ENCODE measurements at places on chromosomes 7 and 10.

GRCh38 chr10:93190372-93190771 lies 116.7 kb downstream of the CYP26A1 start:
- DNase-seq: no peak

- DNase-seq: no peak
Measured at GRCh38 chr10:18158773-18159265, 18.6 kb downstream of the CACNB2 start.

DNA sequence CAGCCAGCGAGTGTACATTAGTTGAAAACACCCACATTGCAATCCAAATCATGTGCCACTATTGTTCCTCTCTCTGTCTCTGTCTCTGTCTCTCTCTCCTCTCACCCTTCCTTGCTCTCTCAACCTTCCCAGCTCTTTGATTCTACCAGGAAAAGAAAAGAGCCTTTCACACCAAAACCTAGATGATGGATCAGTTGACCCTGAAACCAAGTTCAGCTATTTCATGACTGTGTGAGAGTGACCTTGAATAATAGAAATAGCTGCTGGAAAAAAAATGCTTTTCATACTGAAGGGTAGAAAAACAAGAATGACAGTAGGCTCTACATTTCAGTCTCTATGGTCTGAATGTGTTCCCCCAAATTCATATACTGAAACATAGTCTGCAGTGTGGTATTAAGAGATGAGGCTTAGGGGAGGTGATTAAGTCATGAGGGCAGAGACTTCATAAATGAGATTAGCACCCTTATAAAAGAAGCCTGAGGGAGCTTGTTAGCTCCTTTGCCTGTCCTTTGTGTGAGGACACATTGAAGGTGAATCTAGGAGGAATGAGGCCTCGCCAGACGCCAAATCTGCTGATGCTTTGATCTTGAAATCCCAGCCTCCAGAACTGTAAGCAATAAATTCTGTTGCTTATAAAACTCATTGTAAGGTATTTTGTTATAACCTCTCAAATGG lies 65.2 kb downstream of the LYZL1 start:
- DNase-seq: no peak

DNA sequence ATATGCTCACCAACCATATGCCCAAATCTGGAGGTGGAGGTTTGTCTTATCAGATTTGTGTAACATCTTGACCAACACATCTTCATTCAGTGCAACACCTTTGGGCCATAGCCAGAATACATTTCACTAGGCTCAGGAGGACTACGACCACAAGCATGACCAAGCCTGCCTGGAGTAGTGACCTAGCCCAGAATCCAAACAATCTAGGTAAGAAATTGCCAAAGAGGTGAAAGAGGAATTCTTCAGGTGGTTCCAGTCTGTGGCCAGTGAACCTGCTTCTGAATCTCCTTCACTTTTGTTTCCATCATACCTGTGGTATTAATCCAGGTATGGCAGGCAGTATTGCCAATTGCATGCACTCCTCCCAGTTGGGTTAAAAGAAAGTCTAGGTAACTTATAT lies 112.8 kb upstream of the RAB18 start:
- no peak for DNase-seq

GRCh38 chr7:73645643-73646174 lies 21.4 kb upstream of the MLXIPL start:
- DNase-seq: no peak

All from NCI-H1694 treated with DMSO at 0.1 percent for 48 hours (cell line).